WERI-Rb-1 (cell line): ENCODE measurements at places on chromosomes 2 and 18.
A peak's percentile ranks its signal among the peaks of the same experiment; 100 is the strongest.

DNA sequence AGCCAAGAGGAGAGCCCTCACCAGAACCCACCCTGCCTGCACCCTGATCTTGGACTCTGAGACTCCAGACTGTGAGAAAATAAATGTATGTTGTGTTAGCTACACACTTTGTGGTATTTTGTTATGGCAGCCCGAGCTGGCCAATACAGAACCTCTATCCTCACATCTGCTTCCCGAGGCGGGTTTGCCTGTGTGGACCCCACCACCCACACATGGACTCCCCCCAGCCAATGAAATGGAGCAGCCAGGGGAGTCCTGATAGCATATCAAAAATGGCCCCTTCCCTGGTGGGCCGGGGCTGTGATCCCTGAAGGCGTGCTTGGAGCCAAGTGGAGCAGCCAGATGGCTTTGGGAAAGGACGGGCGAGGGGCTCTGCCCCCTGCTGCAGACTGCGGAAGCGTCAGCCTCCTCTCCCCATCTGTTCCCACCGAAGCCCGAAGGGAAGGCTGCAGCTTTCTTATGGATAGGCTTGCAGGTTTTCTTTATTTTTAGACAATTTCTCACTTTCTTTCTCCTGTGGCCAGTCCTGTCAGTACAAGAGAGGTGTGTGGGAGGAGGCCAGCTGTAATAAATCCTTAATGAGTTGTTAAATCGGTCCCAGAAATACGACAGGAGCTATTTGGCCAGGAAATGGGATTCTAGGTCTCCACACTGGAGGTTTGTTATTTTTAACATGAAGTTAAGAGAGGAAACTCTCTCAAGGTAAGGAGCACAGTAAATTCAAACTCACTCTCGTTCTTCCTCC is 34.4 kb downstream of the TEX51 start:
- no peak for DNase-seq

- DNase-seq = no peak
Measured at GRCh38 chr2:10820978-10821695, 8.6 kb upstream of the PDIA6 start.

- no peak for DNase-seq
Measured at GRCh38 chr2:222433332-222434173, 9.2 kb downstream of the SGPP2 start.

- DNase-seq = no peak
Measured at GRCh38 chr2:44686561-44686960, 254.9 kb upstream of the SIX3 start.

DNA sequence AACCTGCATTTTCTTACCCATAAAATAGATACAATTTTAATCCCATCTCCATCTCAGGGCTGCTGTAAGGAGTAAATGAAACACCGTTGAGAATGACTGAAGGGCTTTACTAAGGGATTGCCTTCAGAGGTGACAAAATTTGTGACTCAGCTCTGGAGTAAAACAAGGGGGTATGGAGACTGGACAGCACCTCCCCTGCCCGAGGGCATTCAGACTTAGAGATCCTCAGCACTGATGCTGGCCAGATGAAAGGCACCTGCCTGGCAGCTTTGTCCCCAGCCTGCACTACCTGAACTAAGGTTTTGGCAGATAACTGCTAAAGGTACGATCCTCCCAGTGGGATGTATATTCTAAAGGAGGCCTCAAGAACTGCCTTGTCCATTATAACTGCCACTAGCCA is 105.9 kb upstream of the STPG4 start:
- no peak for DNase-seq

DNA sequence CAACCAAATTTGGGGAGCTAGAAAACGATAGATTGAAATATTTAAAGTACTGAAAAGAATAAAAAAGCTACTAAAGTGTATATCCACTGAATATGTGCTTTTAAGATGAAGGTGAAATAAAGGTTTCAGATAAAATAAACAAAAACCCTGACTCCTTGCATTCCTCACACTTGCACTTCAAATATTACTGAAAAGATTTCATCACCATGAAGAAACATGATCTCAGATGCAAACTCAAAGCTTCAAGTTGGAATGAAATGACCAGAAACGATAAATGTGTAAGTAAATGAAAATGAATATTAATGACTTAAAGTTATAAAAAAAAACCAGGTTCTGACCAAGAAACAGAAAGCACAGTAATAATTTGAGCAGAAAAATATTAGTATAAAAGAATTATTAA is 1246.0 kb upstream of the ACVR2A start:
- no peak for DNase-seq

GRCh38 chr2:188349019-188349418 is 57.3 kb downstream of the GULP1 start:
- no peak for DNase-seq

DNA sequence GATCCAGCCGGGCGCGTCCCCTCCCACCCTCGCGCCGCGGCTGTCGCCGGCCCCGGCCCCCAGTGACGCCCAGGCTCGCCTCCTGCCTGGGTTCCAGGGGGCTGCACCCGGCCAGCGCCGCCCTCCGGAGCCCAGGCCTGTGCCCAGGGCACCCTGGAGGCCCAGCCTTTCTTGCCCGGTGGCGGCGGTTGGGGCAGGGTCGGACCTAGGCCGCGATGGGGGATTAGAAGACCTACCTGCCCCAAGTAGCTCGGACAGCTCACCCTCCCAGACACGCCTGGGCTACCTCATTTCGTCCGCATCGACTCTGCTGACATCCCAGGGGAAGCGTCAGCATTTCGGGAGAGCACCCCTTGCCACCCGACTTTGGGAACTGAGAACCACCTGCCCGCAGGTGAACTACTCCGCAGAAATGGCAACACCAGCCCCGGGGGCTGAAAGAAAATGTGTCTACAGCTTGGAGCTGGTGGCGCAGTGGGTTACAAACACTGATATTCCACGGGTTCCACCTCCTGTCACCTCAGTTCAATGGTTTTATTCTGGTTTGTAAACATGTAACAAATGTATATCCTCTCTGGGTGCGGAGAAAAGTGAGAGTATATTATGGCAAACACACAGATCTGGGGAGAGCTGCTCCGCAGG is 834 bp upstream of the ARL4C start:
- no peak for DNase-seq

GRCh38 chr18:70126832-70127231 is 78.7 kb downstream of the RTTN start:
- no peak for DNase-seq

DNA sequence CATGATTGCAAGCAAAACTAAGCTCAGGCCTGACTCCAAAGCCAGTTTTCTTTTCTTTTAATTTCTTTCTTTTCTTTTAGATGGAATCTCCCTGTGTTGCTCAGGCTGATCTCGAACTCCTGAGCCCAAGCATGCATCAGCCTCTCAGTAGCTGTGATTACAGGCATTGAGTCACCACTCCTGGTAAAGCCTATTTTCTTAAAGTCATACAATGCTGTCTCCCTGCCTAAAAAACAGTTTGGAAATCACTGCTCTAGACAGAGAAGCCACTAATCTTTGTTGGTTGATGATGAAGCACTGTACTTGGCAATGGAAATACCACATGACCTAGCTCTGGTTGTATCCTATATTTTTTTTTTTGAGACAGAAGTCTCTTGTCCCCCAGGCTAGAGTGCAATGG is 33.1 kb upstream of the ZNF532 start:
- DNase-seq = no peak

- DNase-seq = peak; percentile 19
Measured at GRCh38 chr2:217166241-217166850, 306.5 kb upstream of the TNP1 start.

DNA sequence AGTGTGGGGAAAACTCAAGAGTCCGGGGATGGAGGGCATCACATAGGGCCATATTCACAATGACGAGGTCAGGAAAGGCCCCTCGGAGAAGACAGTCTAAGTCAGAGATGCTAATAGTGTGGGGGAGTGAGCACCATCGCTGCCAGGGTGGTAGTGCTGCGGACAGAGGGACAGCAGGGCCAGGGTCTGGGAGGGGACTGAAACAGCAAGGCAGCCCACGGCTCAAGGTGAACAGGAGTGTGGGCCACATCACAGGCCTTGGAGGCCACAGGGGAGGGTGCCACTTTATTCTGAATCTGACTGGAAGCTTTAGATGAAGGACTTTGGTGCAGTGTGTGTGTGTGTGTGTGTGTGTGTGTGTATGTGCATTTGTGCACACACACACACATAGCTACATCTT is 130.9 kb upstream of the GLI2 start:
- DNase-seq = no peak

- DNase-seq = no peak
Measured at GRCh38 chr2:225064928-225065327, 22.7 kb upstream of the DOCK10 start.

DNA sequence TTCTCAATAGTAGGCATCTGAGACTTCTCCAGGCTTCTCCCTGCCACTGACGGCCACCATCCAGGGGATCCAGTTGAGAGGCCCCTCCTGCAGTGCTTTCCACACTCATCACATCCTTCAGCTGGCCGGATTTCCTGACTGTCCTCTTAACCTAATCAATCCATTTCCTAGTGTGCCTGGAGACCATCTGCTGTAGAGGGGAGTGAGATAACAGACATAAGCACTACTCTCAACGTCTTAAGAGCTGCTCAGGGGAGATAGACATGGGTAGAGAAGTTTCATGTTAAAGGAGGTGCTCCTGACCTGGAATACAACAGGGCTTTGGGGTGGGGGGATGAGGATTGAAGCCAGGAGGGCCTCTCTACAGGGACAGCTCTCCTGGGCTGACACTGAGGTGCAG is 14.2 kb downstream of the SPR start:
- peak; percentile 88 for DNase-seq

- DNase-seq = no peak
Measured at GRCh38 chr2:33229646-33230045, 246.8 kb upstream of the RASGRP3 start.

GRCh38 chr2:65326276-65326675 is 98.6 kb downstream of the ACTR2 start:
- no peak for DNase-seq

DNA sequence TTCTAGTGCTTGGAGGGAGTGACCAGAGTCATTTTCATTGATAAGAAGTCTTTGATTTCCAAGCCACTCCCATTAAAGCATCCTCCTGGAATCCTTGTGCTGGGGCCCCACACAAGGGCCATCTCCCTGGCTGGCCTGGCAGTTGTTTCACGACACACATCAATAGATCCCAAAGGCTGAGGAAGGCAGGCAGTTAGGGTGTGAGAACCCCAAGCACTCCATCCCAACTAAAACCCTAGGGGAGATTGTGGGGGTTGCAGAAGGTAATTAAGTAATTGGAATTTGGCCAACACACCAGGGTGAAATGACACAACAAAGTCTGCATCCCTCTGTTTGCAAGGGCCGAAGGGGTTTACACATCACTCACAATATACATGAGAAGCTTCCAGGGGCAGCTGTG is 578.1 kb upstream of the SYT4 start:
- no peak for DNase-seq

DNA sequence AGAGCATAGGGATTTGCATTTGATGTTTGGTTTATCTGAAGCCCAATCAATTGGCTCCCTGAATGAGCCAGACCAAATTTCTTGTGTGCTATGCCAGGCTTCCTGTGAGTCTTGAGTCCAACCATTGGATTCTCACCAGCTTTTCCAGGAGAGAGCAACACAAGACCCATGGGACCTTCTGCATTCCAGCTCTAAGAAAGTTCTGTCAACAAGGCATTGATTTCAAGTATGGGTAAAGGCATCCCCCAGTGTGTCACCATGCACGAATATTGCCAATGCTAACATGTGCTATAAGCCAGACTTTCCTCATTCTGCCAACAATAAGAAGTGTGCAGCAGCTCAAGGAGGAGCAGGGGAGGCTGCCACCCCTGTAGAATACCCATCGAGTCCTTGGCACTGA is 266.6 kb downstream of the ETAA1 start:
- no peak for DNase-seq

DNA sequence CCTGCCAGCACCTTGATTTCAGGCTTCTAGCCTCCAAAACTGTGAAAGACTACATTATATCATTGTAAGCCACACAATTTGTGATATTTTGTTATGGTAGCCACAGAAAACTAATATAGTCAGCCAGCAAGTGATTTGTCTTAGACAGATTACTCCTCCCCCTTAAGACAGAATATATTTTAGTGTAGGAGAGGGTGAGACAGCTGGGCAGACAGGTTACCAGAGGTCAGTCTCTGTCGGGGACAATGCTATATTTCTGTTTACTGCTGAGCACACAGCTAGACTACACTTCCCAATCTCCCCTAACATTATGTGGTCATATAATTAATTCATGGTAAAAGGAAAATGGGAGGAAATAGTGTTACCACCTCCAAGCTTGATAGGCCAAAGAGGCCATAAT is 185.8 kb upstream of the PIK3C3 start:
- peak; percentile 8 for DNase-seq

DNA sequence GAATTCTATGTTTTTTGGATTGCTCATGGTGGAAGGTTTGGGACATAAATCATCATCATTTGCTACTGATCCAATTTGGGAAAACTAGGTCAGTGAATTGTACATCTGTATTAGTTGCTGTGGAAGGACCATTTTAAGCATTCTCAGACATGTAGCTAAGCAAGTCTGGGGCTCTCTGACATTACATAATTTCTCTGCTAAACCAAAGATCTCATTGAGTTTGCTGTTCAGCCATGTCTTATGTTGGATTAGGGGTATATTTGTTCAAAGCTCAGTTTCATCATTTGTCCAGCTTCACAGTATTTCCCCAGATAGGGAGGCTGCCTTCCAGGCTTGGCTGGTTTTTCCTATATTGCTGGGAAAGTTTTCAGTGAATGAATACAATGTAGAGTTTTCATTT is 399.7 kb downstream of the MTX2 start:
- no peak for DNase-seq

GRCh38 chr2:66915237-66915636 is 480.3 kb downstream of the MEIS1 start:
- DNase-seq = no peak

GRCh38 chr2:104945866-104946265 is 92.0 kb downstream of the POU3F3 start:
- DNase-seq = no peak

DNA sequence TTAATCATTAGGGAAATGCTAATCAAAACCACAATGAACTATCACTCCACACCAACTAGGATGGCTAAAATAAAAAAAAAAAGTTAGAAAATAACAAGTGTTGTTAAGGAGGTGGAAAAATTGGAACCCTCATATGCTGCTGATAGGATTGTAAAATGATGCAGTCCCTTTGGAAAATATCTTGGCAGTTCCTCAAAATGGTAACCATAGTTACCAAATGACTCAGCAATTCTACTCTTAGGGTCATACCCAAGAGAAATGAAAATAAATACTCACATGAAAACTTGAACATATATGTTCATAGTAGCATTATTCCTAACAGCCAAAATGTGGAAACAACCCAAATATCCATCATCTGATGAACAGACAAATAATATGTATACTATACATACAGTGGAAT is 15.7 kb upstream of the ACVR2A start:
- no peak for DNase-seq

- DNase-seq = peak; percentile 91
Measured at GRCh38 chr2:11365096-11365879, 20.9 kb upstream of the ROCK2 start.
